ENCODE measurements at places on chromosomes 11 and 22.

GRCh38 chr11:90355200-90355599, 132.4 kb upstream of the CHORDC1 start:
- DNase-seq: no peak

DNA sequence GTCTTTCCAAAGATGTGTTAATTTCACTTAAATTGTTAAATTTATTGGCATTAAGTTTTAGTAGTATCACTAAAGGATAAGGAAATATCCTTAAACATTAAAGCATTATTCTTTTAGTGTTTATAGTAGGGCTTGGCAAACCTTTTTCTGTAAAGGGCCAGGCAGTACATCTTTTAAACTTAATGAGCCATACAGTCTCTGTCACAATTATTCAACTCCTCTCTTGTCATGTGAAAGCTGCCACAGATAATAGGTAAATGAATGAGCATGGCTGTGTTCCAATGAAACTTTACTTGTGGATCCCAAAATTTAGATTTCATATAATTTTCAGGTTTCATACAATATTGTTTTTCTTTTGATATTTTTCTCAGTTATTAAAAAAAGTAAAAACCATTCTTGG, 268.2 kb upstream of the C11orf87 start:
- DNase-seq: peak; percentile 85

DNA sequence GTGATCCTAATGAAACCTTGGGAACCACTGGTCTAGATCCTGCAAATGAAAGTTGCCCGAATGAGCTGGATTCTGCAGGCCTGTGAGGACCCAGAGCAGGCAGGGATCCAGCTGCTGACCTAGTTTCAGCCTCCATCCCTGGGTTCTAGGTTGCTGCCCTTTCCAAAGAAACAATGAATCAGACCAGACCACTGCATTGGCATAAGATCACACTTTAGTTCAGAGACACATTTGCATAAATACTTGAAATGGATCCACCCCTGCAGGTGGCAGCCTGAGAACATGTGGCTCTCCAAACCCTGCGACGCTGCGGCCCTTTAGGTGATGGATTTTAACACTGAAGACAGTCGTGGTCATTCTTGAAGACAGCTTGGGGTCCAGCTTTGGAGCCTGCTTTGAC, 23.7 kb downstream of the ADAMTS8 start:
- no peak for DNase-seq

GRCh38 chr11:59365232-59366018, 6.7 kb downstream of the OR5AN1 start:
- no peak for DNase-seq

DNA sequence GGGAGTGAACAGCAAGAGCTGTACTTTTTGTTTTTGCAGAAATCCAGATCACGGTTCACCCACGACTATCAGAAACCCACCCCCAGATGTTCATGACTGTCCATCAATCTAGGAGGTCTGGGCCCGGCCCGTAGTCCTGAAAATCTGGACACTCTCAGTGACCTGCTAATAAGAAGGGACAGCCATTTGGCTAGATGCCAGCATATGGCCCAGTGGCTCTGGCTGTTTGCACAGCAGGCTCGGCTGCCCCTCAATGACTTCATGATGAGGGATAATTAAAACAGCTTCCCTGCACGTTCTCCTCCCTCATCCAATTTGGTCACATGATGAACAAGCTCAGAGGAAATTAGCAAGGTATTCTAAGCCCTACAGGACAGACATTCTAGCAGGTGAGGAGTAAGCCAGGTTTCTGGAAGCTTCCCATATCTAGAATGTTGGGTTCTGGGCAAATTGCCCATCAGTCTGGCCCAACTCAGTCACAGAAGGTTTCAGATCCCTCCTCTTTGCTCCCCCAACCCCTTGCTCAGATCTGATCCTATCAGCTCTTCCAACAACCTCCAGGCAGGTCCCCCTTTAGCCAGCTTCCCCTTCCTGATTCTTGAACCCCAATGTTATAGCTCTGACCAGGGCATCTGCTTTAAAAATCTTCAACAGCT, 397.3 kb downstream of the SHANK2 start:
- DNase-seq: peak; percentile 85

DNA sequence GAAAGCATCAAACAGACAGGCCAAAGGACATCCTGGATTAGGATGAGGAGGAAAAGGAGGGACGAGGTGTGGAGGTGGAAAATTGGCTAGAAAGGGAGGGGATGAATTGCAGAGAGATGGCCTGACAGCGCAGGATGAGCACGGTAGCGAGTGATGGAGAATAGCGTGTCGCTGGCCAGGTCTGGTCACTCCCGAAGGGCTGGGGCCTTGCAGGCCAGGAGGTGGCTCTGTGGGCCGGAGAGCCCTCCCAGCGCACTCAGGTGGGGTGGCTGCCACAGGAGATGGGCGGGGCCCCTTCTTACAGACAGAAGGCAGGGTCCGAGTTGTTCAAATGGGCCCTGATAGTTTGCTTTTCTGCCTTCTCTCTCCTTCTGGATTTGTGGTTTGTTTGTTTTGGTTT, 37.1 kb upstream of the THY1 start:
- DNase-seq: no peak

- peak; percentile 86 for DNase-seq
Observed at GRCh38 chr11:25860677-25861450, 471.1 kb upstream of the ANO3 start.

GRCh38 chr11:95283650-95284049, 52.6 kb upstream of the SESN3 start:
- DNase-seq: no peak

DNA sequence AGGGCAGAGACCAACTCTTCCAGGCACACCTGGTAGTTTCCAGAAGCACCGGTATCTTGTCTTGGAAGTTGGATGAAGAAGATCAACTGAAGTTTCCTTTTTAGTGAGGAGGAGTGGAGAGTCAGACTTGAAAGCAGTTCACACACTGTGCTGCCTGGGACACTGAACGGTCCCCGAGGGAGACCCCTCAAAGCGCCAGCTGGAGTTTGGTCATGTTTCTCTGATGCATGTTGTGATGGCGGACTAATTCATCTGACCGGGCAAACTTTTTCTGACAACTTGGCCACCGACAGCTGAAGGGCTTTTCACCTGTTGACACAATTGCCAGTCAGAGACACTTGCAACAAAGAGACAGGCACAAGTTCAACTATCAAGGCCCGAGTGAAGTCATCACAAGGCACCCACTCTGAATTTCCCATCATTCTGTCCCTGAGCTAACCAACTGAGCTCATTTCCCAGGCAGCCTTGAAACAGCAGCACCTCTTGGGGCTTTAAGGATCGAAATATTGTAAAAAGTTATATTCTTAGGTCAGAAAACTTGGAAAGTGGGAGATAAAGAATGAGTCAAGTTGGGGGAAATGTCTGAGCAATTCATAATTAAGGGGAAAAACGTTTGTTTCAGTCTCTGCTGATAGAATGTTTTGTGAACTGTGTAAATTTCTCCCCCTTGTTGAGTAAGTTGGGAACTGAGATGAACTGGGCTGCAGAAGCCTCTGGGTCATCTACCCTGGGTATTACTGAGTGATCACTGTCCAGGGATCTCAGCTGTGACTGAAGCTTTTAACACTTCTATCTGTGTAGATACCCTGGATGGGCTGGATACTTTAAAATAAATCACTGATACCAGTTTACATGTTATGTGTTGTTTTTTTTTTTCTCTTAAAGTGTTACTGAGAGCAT, 46.2 kb downstream of the WT1 start:
- DNase-seq: no peak

GRCh38 chr11:2818503-2818902, 67.1 kb downstream of the CDKN1C start:
- DNase-seq: no peak

- no peak for DNase-seq
Observed at GRCh38 chr22:46726986-46727317, 11.1 kb downstream of the CERK start.

DNA sequence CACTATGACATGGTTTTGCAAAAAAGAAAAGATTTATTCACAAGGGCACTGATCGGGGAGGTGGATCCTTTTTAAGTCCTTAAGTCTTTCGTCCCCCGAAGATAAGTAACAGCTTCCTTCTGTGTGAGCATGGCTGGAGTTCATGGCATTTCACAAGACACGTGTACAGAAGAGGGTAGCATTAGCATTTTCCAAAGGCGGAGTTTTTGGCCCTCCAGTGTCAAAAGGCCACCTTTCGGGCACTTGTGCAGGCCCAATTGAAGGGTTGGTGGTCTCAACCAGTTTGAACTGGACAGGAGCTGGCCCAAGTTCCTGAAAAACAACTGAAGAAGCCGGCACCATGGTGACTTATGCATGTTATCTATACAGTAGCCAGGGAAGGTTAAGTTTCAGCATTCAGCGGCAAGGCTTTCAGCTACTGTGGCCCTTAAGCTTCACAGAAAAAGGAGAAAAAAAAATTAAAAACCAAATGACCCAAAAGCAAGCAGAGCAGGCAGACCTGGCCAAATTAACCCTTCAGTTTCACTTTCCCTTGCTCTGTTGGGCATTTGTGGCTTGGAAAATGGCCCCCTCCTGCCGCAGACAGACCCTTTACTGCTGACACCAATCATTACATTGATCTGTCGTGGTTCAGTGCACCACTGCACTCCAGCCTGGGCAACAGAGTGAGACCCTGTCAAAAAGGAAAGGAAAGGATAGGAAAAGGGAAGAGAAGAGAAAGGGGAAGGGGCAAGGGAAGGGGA, 18.7 kb downstream of the ZNF74 start:
- no peak for DNase-seq

- DNase-seq: no peak
Observed at GRCh38 chr11:116649268-116649667, 123.5 kb downstream of the BUD13 start.

Data from NCI-H345 (cell line).